ENCODE measurements at places on chromosomes 1 and 21.

DNA sequence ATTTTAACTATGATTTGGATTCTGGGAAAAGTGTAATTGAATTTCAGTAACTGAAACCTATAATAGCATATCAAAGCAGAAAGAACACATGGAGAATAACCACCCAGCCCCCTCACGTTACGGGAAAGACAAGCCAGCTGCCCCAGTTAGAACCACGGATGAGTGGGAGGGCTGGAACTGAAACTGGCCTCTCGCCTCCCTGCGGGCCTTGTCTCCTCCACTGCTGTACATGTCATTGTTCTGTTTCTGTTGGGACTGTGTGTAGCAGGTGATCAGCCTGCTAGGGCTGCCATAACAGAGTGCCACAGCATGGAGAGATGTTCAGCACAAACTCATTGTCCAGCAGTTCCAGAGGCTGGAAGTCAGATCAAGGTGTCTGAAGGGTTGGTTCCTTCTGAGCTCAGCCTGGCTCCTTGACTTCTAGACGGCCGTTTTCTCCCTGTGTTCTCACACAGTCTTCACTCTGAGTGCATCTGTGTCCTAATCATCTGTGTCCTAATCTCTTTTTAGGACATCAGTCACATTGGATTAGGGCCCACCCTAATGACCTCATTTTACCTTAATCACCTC lies 52.4 kb downstream of the MAP3K21 start:
- no peak for DNase-seq

DNA sequence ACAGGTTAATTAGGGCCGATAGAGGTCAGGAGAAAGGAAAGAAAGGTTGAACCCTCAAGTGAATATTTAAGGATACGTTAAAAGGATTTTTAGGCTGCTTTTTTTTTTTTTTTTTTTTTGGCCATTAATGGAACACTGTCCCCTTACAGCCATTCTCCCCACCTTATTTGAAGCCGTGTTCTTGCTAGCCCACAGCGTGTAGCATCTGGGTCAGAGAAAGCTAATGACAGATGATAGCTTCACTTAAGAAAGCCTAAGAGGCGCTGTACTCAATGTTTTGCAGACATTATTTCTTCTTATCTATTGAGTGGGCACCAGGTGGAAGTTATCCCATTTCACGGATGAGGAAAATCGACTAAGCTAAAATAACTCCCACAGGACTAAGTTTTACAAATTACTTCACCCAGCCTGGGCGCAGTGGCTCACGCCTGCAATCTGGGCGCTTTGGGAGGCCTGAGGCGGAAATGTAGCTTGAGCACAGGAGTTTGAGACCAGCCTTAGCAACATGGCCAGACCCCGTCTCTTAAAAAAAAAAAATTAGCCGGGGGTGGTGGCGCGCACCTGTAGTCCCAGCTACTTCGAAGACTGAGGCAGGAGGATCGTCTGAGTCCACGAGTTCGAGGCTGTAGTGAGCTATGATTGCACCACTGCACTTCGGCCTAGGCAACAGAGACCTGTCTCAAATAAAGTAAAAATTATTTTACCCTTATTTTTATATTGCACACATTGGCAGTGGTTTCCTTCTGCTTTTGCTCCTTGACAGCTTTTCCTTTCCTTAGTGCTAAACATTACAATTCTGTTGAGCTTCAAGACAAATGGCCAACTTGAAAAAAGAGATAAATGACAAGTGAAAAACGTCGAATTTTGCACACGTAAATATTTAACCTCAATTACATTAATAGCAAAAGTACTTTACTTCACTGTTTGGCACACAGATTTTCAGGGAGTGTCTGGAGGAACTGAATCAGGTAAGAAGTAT lies 1.1 kb upstream of the PHTF1 start:
- DNase-seq = no peak

GRCh38 chr1:78603206-78603605 lies 17.0 kb upstream of the IFI44L start:
- no peak for DNase-seq

- no peak for DNase-seq
Measured at GRCh38 chr1:169786974-169787373, 7.7 kb downstream of the METTL18 start.

DNA sequence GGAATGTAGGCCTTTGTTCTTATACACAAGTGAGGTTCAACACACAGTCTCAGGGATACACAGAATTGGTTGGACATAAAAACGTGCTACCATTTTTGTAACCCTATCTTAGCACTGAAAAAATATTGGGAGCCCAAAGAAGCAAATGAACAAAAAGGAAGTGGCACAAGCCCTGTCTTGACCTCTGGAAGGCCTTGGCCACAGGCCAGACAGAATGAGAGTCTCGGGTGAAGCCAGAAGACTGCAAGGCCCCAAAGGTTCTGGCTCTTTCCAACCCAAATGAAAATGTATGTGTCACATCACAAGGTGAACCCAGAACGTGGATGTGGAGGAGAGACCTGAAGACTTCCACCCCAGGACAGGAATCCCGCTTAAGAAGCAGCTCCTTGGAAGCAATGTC lies 57.3 kb downstream of the PGBD5 start:
- DNase-seq = no peak

All from muscle of arm (tissue), 14 donors.